ENCODE measurements at places on chromosomes 12 and 14.

GRCh38 chr14:21043974-21044618 lies 1.9 kb downstream of the RNASE7 start:
- DNase-seq = no peak

GRCh38 chr12:105856048-105856405 lies 282.7 kb downstream of the NUAK1 start:
- no peak for DNase-seq

- DNase-seq = peak; percentile 77
Observed at GRCh38 chr14:55373784-55374705, 37.6 kb downstream of the ATG14 start.

- no peak for DNase-seq
Observed at GRCh38 chr12:102806110-102806509, 110.9 kb downstream of the PAH start.

GRCh38 chr14:73761618-73762355 lies 47.6 kb upstream of the PNMA1 start:
- DNase-seq = no peak

DNA sequence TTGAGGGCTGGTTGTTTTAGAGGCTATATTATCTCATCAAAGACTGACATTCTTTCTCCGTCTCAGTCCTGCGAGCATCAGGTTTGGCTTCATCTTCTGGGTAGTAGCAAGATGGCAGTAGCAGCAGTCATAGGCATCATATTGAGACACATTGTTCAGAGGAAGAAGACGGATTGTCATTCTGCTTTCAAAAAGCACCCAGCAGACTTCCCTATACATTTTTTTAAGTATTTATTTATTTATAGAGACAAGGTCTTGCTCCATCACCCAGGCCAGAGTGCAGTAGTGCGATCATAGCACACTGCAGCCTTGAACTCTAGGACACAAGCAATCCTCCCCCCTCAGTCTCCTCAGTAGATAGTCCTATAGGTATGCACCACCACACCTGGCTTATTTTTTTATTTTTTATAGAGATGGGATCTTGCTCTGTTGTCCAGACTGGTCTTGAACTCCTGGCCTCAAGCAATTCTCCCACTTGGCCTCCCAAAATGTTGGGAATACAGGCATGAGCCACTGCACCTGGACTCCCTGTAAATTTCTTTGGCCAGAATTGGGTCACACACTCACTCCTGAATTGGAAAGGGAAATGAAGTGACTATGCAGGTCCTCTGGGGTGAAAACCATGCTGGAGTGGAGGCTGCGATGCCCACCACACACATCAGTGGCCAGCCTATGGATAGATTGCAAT lies 125.4 kb downstream of the SLC38A6 start:
- DNase-seq = no peak

- DNase-seq = no peak
Observed at GRCh38 chr14:35384455-35385041, 20.0 kb downstream of the NFKBIA start.

- no peak for DNase-seq
Observed at GRCh38 chr12:95762123-95762785, 28.3 kb downstream of the NTN4 start.

DNA sequence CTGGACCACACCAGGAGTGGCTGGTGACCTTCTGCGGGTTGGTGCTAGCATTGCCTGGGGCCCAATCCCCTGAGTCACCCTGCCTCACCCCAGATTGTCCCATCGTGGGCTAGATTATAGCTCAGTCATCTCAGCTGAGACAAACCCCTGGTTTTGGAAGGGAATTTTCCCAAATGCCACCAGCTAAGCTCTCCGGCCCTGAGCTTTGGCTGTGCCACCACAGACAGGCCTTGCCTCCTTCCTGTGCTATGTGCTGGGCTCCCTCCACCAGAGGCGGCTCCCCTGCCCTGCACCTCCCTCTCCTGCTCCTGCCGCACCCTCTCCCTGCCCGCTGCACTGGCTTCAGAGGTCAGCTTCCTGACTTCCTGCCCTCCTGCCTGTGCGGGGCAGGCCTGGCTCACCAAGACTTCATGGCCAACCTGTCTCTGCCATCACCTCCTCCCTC lies 196.3 kb downstream of the TSPAN9 start:
- DNase-seq = no peak

DNA sequence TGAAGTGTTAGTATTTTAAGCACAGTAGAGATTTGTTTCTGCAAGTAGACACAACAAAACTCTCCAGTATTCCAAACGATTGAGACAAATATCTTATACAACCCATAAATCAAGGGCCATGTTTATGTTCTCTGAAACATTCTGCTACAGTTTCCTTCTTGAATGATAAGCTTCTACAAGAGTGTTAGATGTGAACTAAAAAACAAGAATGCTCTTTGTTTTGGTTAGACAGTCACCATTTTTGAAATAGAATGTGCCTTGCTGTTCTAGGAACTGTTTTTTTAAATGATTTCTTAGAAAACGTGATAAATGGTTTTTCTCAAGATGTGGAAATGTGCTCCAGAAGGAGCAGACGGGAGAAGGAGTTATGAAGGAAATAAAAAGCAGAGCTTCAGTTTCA lies 1656.3 kb upstream of the FLRT2 start:
- DNase-seq = no peak

GRCh38 chr14:95585953-95586620 lies 51.2 kb downstream of the GLRX5 start:
- DNase-seq = no peak

DNA sequence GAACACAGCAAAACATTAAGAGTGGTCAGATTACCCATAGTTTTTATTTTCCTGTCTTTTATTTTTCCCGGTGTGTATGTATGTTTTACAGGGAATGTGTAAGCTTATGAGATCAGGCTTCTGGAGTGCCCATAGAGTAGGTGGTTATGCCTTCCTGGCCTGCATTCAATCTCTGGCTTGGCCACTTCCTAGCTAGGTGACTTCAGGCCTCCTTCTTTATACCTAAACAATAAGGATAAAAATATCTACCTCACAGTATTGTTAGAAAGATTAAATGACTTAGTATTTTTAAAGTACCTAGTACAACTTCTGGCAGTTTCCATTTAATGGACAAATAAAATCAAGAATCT lies 42.4 kb downstream of the ITPR2 start:
- no peak for DNase-seq
